Stomach (tissue), 19 donors: ENCODE measurements at places on chromosomes 11 and 22. TPM values are rescaled to one million over a fixed set of nuclear protein-coding genes. Genes with fewer than 3 reads are reported as not detected.
A peak's percentile ranks its signal among the peaks of the same experiment; 100 is the strongest.

TRIM29 gene
- 1.4 TPM for polyA plus RNA-seq

MUC15 gene
- 3.9 TPM for polyA plus RNA-seq

TRPM5 gene
- polyA plus RNA-seq = 0.31 TPM

CYB5R2 gene
- 10.1 TPM for polyA plus RNA-seq

MS4A4E gene
- polyA plus RNA-seq = not detected

DNA sequence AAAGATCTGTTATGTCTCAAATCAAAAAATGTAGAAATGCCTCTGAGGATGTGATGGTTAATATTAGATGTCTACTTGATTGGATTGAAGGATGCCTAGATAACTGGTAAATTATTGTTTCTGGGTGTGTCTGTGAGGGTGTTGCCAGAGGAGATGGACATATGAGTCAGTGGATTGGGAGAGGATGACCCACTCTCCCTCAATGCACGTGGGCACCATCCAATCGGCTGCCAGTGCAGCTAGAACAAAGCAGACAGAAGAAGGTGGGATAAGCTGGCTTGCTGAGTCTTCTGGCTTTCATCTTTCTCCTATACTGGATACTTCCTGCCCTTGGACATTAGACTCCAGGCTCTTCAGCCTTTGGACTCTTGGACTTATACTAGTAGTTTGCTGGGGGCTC is 430.3 kb downstream of the SOX6 start:
- no peak for DNase-seq

DNA sequence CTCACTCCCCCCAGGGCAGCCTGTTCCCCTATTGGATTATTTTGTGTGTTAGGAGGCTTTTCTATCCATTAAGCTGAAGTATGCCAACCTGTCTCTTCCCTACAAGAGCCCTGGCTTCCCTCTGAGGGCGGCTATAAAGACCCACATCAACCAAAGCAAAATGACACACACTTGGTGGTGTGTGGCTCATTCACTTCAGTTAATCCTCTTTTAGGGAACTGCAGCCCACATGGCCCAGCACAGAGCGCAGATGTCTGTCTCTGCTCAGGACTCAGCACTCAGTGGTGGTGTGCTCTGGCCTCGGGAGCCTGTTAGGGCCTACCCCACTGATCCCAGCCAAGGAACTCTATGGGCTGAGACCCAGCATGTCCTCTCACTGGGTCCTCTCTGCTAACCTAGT is 32.2 kb upstream of the LRRC10B start:
- DNase-seq = no peak

DNA sequence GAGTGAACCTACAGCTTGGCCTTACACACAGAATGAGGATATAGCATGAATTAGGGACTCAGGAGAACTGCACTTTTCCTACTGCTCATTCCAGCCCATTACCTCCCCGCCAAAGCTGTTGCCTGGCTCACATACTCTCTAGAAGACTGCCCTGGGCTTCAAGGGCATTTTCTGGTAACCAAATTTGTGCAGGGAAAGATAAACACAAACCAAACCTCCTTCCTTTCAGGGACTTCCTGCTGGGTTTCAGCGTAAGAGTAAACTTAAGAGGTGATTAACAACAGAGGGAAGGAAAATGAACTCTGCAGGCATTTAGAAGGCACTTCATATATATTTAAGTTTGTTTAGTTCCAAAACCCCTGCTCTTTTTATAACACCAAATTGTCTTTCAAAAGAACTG is 194.9 kb downstream of the SWAP70 start:
- no peak for DNase-seq

NEFH gene
- polyA plus RNA-seq = 0.25 TPM

- no peak for DNase-seq
These were observed 151.7 kb upstream of the PLET1 start for GRCh38 chr11:112412383-112412782.

DNA sequence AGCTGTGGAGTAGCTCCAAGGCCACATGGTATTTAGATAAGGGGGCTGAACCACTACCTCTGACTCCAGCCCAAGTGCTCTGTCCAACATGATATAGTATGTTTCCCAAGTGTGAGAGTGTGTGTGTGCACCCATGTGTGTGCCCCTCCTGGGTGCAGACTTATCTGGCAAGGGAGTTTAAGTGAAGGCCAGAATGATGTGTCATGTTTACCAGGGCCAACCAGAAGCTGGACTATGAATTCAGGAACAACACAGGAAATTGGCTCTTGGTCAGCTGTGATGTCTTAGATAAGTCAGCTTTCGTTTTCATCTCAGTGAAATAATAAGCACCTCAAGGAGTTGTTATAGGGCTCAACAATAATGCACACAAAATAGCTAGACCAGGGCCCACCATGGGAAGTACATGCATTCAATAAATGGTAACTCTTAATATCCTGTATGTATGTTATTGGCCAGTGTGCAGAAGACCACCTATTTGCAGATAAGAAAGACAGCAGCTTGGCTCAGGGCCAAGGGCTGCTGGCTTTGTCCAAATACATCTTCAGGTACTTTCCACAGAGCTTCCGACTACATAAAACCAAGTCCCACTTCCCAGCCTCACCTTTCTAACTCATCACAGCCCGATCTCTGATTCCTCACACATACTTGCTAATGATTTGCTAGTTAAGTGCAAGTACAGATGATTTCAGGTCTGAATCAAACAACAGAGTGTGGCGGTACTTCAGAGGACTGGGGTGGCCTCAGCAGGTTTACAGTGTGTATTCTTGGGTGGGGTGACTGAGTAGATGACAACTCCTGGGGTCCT is 120.9 kb downstream of the ME3 start:
- DNase-seq = no peak

DNA sequence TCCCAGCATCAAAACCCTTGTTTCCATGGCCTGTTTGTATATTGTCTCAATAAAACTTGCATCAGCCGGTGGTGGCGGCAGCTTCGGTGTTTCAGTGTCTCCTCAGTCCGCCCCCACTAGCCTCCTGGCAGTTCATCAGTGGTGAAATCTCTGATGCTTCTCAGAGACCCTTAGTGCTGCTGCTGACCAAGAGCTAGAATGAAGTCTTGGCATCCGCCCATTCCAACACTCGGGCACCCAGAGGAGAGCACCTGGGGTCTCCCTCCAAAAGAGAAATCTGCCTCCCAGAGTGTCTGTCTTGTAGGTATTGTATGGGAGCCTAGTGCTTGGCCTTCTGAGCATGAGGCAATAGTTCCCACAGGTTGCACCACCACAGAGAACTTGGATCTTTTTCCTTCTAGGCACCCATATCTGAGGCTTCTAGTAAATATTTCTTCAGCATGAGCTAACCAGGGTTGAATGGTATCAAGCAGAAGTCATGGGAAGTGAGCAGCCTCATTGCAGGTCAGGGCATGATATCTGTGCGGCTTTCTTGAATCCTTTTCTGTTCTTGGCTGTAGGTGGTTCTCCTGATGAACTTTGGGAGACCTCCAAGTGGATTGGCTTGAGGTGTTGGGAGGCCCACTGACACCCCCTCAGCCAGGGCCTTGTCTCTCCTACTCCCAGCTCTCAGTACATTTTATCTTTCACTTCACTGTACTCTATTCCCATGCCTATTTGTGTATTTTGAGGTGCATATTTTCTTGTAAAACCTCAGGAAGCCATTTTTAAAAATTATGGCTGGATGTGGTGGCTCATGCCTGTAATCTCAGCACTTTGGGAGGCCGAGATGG is 13.2 kb upstream of the AIFM3 start:
- DNase-seq = peak; percentile 52

BIK gene
- 25.5 TPM for polyA plus RNA-seq

DNA sequence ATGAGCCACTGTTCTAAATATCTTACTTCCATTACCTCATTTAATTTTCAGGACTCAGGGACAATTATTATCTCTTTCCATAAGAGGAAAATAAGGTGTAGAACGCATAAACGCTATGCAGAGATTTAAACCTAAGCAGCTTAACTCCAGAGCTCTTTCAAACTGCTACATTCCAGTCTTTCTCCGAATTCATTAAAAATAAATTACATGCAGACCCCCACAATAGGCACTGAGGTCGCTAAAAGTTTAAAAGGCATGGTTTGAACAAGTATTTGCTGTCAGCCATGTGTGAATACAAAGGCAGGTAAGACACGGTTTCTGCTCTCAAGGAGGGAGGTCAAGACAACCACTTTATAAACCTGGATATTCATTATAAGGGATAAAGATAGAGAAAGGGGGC is 983 bp downstream of the NARS2 start:
- no peak for DNase-seq

GRCh38 chr11:96960476-96960875 is 570.7 kb downstream of the JRKL start:
- no peak for DNase-seq

DNA sequence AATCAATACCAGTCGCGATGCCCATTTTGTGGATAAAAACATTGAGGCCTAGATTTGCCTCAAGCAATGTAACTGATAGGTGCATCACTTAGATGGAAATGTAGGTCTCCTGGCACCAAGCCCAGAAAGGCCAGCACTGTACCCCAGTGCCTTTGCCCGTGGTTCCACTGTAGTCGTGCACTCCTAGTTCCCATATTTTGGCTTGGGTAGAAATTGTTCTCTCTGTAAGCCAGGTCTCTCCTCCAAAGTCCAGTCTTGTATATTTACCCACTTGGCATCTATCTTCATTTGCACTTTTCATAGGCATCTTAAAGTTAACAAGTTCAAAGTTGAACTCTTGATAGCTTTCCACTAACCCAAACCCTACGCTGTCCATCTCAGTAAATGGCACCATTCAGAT is 41.6 kb upstream of the DMC1 start:
- DNase-seq = no peak

PATE4 gene
- polyA plus RNA-seq = not detected

ELMOD1 gene
- polyA plus RNA-seq = not detected

JOSD1 gene
- 20.8 TPM for polyA plus RNA-seq

GRCh38 chr11:113675003-113675561 is 31.0 kb downstream of the TMPRSS5 start:
- no peak for DNase-seq

DNA sequence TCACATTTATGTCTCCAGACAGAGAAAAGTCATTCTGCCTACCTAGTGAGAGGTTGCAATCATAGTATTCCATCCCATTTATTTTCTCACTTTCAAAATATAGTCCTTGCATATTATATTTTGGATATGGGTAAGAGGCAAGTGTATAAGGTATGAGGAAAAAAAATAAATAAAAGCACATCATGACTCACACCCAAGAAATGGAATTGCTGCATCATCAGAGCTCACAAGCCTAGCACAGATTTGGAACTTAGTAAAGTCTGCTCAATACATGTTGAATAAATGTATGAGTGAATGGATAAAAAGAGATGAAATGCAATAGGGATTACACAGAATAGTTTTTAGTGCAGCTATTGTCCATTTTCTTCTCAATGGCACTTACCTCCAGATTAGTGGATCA is 2.5 kb upstream of the OR51G1 start:
- no peak for DNase-seq

- DNase-seq = no peak
These were observed 269.7 kb downstream of the DYNC2H1 start for GRCh38 chr11:103378931-103379330.

- no peak for DNase-seq
These were observed 13.7 kb upstream of the ST3GAL4 start for GRCh38 chr11:126341760-126342161.

SLC22A25 gene
- not detected for polyA plus RNA-seq

ME3 gene
- polyA plus RNA-seq = 18.1 TPM

GRCh38 chr11:44861849-44862557 is 88.7 kb downstream of the TP53I11 start:
- DNase-seq = peak; percentile 91

DNA sequence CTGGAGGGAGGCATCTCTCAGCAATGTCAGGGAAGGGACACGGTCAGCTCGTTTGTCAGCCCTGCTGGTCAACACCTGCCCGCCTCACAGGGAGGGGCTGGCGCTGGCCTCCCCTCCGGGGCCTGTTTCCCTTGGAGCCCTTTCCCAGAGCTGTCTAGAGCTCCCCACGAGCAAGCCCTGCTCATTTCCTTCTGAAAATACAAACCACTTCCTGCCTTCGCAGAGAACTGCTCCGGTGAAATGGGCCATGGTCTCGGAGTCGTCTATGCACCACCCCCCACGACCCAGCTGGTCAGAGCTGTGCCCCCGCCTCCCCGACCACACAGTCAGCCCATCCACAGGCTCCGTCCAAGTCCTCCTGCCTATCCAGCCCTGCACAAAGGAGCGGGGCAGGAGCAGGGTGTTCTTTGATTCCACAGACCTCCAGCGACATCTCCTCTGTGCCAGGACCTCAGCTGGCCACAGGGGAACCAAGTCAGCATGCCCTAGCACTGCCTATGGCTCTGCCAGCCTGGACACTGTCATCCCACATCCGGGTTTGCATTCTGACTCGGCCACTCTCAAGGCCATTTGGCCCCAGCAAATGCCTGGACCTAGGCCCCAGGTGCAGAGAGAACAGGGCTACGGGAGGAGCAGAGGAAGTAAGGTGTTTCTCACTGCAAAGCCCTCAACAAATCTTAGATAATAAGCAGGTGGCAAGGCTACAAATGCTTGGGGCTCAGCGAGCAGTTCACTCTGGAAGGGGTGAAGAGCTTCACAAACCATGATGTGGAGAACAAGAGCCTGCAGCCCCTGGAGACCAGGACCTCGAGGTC is 82.1 kb upstream of the WNT11 start:
- peak; percentile 28 for DNase-seq

DNA sequence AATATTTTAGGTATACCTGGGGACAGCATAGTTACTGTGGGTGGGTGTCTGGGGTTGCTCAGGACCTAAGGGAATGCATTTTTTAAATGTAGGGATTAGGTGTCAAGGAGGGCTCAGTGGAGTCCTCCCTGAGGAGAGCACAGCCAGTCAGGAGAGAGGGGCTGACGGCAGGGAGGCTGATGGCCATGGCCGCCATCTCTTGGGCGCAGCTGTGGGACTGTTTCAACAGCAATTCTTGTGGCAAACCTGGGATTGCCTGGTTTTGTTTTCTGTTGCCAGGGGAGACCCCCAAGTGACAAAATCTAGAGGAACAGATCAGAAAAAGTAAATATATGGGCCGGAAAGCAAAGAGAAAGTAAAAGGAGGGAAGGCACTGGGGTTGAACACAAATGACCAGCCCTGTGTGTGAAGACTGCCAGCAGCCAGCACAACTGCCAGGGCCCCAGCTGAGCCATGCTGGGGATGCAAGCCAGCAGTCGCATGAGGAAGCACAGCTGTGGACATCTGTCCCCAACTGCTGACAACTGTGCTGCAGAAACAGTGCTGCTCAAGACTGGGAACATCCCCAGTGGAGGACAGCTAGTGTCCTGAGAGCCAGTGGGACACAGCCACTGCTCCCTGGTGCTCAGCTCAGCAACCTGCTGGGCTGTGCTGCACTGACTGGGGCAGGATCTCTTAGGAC is 10.5 kb downstream of the MIF start:
- DNase-seq = no peak

GRCh38 chr11:9905501-9905951 is 241.6 kb downstream of the SWAP70 start:
- DNase-seq = no peak

DNA sequence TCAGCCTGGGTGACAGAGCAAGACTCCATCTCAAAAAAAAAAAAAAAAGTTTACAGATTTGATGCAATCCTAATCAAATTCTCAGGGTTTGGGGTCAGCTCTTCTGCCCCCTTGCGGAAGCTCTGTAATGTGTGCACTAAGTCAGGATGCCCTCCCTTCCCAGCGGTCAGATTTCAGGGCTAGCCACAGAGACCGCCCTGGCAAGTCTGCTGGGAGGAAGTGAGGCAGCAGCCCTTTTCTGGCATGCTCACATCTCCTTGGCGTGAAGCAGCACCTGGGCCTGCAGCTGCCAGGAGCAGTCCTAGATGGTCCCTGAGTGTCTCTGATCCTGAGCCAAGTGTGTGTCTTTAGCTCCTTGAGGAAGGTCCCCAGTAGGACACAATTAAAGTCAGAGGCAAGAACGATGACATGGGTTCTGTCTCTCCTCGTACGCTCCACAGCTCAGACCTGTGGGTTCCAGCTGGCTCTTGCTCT is 10.9 kb upstream of the APOBEC3C start:
- peak; percentile 81 for DNase-seq
